ENCODE measurements at places on chromosomes 1 and 21.
A peak's percentile ranks its signal among the peaks of the same experiment; 100 is the strongest.

- DNase-seq: no peak
Observed at GRCh38 chr1:79667166-79667565, 660.6 kb upstream of the ADGRL4 start.

DNA sequence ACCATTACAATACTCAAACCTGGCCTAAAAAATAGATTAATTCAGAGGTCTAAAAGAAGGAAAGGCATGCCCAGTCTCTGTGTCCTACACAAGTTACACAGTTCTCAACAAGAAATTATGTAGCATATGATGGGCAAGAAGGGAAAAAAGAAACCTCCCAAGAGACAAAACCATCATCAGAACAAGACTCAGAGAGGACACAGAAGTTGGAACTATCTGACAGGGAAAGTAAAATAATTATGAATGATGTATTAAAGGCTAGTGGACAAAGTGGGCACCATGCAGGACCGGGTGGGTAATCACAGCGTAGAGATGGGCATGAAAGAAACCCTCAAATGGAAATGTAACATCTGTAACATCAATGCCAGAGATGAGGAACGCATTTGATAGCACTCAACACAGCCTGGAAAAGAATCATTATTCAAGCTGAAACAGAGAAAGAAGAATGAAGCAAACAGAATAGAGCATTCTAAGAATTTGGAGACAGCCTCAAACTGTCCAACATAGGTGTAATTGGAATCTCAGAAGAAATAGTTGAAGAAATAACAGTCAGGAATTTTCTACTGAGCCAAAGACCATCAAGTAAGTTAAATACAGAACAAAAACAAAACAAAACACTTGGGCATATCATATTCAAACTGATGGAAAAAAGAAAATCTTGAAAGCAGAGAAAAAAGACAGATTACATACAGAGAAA is 29.7 kb downstream of the PER3 start:
- DNase-seq: no peak

- DNase-seq: no peak
Observed at GRCh38 chr1:226563666-226564065, 15.1 kb downstream of the STUM start.

DNA sequence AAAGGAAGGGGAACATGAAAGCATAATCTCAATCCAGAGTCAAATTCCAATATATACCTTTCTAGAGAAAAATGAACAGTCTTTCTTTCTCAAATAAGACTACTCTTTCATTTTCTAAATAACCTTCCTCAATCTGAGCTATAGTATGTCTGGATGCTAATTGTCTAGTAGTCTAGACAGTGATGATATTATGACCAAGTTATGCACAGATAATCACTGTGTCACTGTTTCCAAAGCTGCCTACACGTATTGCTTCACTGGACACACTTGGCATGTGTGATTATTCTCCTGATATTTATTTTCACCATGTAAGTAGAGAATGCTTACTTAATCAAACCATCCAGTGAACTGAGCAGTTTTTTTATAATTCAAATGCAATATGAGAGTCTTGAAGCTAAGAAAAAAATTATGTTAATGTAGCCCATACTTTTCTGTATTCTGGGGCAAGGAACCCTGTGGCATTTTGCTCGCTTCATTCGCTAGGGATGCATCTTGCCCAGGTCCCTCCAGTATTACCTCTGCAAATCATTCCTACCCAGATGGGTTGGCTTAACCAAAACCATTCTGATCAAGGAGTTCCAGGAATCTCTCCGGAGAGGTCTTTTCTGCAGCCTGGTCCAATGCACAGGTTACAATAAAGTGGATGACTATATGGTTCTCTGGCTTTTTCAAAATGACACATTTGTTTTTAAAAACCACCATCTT is 303.1 kb upstream of the RUNX1 start:
- peak; percentile 89 for DNase-seq

DNA sequence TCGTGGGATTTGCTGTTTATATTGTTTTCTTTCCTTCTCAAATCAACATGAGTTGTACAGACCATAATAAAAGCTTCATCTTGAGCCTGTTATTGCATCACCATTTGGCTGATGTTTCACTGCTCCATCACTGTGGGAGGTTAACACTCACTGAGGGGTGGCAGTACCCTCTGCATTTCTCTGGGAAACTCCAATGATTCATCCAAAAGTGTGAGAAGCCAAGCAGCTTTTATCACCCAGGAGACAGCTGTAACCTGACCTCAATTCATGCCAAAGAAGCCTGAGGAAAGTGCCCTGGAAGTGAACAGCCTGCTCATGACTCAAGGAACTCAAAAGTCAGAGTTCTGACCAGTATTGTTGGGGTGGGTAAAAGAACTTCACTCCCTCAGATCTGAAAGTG is 84.1 kb downstream of the GPR88 start:
- DNase-seq: peak; percentile 98

- no peak for DNase-seq
Observed at GRCh38 chr1:215568299-215568692, 1.2 kb downstream of the KCTD3 start.

GRCh38 chr21:45060675-45061311 is 13.6 kb upstream of the ADARB1 start:
- peak; percentile 17 for DNase-seq

GRCh38 chr1:196387766-196388165 is 220.5 kb downstream of the KCNT2 start:
- no peak for DNase-seq

DNA sequence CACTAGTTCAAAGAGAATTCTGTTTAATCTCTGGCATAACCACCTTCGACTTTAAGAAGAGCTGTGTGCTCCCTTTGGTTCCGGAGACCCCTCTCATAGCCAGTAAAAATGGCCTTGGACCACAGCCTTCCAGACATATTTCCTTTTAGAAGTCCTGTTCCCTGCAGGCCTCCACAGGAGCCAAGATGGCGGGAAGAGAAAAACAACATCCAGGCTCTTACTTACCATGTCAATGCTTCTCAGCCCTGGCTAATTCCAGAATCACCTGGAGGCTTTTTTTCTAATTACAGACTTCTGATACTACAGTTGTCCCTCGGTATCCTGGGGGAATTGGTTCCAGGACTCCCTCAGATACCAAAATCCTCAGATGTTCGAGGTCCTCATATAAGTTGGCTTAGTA is 362.5 kb downstream of the PBX1 start:
- no peak for DNase-seq

GRCh38 chr21:41086569-41086968 is 81.4 kb upstream of the BACE2 start:
- DNase-seq: no peak

- peak; percentile 60 for DNase-seq
Observed at GRCh38 chr1:119286587-119287181, 81.9 kb upstream of the HAO2 start.

DNA sequence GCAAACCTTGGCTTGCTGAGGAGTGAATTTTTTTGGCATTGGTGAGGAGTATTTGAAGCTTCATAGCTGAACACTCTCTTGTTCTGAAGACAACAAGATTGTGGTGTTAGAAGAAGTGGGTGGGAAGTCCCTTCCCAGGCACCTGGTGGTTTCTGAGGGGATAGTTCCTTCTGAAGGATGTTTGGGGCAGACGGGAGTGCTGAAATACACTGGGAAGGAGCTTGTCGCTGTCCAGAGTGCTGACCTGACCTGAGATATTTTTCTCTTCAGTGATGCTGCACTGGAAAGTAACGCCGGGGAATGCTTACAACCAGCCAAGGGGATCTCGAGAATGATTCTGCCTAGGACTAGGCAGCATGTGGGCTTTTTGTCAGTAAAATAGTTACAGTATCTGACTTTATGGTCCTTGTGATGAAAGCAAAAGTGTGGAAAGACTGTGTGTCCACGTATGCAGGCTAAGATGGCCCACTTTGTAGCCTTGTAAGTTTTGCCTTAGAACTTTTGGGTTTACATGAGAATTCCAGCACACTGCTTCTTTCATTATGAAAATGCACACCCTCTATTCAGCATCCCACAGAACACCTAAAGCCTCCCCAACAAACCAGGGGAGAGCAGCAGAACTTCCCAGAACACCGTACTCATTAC is 33.1 kb upstream of the NFASC start:
- DNase-seq: peak; percentile 36

DNA sequence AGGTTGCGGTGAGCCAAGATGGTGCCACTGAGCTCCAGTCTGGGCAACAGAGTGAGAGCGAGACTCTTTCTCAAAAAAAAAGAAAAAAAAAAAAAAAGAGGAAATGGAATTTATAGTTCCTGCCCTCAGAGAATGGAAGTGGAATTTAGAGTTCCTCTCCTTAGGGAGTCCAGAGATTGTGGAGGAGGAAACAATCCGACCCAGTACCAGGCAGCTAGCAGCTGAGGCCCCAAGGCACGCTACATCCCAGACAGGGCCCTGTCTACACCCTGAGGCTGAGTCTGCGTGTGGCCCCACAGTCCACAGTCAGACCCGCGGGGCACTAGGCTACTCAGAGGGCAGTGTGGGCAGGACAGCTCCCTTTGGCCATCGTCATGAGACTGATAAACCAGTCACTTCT is 1.9 kb upstream of the MFN2 start:
- DNase-seq: no peak

DNA sequence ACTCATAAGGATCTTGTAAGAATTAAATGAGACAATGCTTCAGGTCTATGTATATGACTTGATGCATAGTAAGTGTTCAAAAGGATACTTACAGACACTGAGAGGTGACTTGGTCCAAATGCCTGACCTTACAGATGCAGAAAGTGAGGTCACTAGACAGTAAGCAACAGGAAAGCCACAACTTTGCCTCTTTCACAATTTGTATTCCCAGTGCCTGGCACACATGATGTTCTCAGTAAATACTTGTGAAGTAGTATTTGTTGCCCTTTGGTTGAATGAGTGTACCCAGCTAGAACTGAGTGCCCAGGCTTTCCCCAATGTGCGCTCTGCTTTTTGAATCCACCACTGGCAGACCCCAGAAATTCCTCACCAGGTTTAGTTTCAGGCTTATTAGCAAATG is 105.1 kb downstream of the BEND5 start:
- DNase-seq: no peak

Data from bronchial epithelial cell (primary cell).